ENCODE measurements at places on chromosomes 5 and 9. TPM values are rescaled to one million over a fixed set of nuclear protein-coding genes. Genes with fewer than 3 reads are reported as not detected.

The TMEM215 gene
- 11.8 TPM for total RNA-seq

The TAF11L2 gene
- not detected for total RNA-seq

DNA sequence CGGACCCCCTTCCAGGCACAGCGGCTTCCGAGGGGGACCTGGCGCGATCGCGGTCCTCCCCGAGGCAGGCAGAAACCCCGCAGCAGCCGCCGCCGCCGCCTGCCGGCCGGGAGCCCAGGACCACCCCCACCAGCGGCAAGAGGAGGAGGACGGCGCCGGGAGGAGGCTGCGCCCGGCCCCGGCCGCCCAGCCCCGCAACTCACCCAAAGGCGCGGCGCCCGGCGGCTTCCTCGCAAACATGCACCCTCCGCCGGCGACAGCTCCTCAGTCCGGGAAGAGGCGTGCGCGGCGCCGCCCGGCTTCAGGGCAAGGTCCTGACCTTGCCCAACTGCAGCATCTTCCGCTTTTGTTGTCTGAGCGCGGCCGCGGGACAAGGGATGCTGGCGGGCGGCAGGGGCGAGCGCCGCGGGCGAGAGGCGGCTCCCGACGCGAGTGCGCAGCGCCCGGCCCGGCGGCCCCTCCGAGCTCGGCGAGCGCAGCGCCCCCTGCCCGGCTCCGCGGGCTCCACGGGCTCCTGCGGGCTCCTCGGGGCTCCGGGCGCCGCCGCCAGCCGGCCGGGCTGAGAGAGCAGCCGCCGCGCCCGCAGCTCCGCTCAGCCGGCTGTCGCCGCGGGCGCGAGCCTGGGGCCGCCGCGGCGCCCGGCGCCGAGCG, 507 bp downstream of the CTNND2 start:
- DNase-seq = no peak

DNA sequence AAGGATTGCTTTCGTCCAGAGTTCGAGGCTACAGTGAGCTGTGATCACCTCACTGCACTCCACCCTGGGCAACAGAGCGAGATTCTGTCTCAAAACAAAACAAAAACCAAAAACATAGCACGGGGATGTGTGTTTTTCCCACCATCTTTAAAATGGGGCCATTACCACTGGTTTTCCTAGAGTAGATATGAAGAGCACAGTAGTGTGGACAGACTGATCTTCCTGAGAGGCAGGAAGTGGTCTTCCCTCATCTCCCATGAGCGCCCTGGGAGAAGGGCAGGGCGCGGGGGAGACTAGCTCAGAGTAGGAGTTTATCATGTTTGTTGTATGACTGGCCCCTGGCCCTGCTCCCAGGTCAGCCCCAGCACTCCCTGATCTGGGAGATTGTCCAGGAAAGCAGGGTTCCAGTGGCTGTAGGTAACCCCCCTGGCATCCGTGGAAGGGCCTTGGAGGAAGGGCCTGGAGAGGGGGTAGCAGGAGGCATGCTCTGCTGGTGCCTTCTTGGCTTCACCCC, 2.3 kb downstream of the SUSD3 start:
- no peak for DNase-seq

GRCh38 chr9:116303270-116303669, 149.7 kb downstream of the PAPPA start:
- DNase-seq = no peak

- no peak for DNase-seq
Measured at GRCh38 chr5:132825834-132826391, 4.5 kb downstream of the SHROOM1 start.

The CATSPER3 gene
- 1.3 TPM for total RNA-seq

- DNase-seq = no peak
Measured at GRCh38 chr9:109868207-109868606, 88.2 kb downstream of the PALM2AKAP2 start.

The C5orf58 gene
- not detected for total RNA-seq

DNA sequence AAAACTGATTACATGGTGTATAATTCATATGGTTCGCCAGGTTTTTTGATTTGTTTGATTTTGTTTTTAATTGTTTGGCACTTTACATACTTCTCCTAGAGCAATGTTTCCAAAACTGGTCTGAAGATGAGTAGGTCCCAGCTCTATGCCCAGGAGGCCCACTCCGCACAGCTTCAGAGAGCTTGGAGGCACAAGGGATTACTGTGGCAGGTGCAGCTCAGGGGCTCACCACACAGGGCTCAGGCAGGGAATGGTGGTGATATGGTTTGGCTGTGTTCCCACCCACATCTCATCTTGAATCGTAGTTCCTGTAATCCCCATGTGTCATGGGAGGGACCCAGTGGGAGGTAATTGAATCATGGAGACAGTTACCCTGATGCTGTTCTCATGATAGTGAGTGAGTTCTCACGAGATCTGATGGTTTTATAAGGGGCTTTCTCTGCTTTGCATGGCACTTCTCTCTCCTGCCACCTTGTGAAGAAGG, 296.6 kb downstream of the MED10 start:
- no peak for DNase-seq

The CDH9 gene
- not detected for total RNA-seq

The SNX18 gene
- total RNA-seq = 39.3 TPM

The GFI1B gene
- total RNA-seq = not detected

- DNase-seq = no peak
Measured at GRCh38 chr5:146344155-146345118, 5.8 kb downstream of the POU4F3 start.

DNA sequence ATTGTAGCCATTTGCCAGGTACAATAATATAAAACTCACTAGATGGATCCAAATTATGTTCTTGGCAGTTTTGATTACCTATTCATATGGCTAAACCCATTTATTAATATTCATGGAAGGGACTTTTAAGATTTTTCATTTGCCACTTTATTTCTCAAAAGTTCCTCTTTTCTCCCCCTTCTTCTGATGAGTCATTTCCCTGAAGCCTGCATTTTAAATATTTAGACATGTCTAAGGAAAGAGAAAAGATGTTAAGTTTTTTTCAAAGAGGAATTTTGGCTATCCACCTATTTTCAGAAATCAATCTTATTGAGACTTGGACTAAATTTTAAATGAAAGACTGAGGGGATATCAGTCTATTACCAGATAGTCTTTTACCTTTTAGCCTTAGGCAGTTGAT, 1189.4 kb downstream of the EFNA5 start:
- DNase-seq = no peak

GRCh38 chr5:133324926-133325325, 273.1 kb downstream of the HSPA4 start:
- no peak for DNase-seq

DNA sequence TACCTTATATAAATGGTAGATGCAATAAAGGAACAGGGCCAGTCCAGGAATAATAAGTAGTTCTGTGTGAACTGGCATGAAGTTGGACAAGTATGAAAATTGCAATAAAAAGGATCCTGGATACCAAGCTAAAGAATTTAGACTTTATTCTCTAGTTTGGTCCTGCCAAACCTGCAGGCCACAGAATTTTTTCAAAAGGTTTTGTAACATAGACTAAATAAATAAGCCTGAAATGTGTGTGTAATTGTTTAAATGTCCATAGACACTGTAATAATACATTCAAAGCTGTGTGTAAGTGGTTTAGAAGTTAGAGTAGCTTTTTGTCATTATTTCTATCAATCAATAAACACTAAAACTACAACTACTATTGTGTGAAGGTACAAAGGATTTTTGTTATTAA, 75.8 kb upstream of the PLPP1 start:
- no peak for DNase-seq

The CDC14B gene
- 27.3 TPM for total RNA-seq

GRCh38 chr9:12464400-12464799, 228.8 kb upstream of the TYRP1 start:
- DNase-seq = no peak

- no peak for DNase-seq
Measured at GRCh38 chr9:114174876-114175771, 19.8 kb downstream of the COL27A1 start.

- DNase-seq = no peak
Measured at GRCh38 chr5:125337294-125337693, 590.9 kb upstream of the ZNF608 start.

DNA sequence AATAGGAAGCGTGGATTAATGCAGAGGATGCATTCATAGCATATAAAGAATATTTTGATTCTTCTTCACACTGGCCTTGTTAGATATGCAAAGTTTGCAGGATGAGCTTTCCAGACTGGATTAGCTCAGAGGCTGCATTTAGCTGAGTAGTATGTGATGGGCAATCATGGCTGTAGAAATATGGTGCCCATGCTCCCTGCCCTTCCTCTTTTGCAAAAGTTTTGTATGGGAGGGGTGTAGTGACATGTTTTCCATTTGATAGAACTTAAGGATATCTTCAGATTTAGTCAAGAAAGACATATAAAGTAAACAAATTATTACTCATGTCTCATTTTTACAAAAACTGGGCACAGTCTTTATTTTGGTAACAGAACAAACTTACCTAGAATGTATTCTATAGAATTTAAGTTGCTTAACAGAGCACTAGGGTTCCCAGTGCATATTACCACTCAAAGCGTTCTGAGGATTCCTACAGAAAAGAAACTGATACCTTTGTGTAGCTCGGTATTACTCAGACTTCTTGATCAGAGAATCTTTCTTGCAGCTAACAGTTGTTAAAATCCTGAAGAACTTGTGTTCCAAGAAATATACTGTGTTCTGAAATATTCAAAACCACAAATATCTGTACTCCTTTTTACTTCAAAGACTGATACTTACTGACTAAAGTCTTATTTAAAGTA, 9.8 kb downstream of the GTF3C4 start:
- DNase-seq = no peak

DNA sequence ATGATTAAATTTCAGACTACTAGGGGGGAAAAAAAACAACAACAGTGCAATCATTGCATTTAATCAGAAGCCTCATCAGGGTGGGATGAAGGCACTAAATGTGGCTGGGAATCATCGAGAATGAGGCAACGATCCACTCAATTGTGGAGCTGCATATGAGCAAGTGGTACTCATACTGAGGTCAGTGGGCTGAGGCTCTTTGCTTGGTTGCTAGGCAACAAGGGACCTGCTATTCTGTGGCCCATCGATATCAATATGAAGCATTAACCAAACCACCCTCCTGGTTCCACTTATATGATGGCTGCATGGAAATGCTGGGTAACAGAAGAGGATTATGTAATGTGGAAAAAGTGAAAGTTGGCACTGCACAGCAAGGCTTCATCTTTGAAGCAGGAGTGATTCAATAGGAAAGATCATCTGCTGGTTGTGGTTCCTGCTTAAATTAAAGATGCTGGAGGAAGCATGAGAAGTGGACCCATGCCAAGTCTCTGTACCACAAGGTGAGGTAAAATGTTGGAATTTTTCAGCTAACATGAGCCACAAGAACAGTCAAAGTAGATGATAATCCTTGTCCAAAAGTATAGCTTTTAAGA, 159.8 kb upstream of the HMHB1 start:
- DNase-seq = no peak

The PLPP7 gene
- 22.2 TPM for total RNA-seq

Measured in tibial nerve (tissue), 4 donors.